Astrocyte of the cerebellum (primary cell): ENCODE measurements at places on chromosomes 4 and X.

GRCh38 chrX:12304261-12304660 lies 166.0 kb downstream of the FRMPD4 start:
- no peak for DNase-seq

GRCh38 chr4:43411226-43411625 lies 518.7 kb downstream of the GRXCR1 start:
- no peak for DNase-seq

- no peak for DNase-seq
Observed at GRCh38 chr4:25452081-25452480, 75.0 kb downstream of the ANAPC4 start.

DNA sequence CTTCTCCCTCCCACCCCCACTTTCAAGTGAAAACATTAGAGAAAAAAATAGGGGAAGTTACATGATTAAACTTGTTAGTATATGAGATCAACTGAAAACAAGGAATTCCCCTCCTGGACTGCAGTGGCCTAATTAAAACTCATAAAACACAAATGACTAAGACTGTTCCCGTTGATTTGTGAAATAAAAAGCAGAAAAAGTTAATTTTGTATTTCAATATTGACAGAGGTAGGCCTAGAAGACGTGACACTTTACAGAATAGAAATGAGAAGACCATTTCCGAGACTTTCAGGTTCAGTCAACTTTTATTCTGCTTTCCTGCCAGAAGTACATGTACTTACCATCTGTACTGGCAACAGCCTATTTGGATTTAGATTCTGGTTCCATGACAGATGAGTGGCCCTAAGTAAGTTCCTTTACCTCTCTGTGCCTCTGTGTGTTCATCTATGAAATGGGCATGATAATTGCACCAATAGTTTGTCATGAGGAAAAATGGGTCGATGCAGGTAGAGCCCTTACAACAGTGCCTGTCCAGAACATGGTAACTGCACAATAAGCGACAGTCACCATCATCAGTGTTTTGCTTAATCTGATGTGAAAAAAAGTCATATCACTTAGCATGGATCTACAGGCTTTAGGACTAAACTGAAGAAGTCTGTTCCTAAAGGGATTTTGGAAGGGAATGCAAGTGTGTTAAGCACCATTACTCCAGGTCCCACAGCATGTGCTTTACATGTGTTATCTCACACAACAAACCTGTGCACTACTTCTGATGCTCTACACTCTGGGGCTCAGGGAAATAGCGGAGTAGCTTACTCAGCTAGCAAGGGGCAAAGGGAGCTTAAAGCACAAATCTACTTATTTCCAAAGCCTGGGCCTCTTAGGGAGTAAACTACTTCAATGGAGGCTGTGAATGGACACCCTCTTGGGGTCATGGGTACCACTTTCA lies 562.3 kb upstream of the DIPK2B start:
- no peak for DNase-seq

- DNase-seq, result no peak
Observed at GRCh38 chr4:8345946-8346814, 76.6 kb downstream of the HTRA3 start.

- no peak for DNase-seq
Observed at GRCh38 chr4:7845493-7846128, 94.0 kb downstream of the AFAP1 start.

GRCh38 chrX:629230-630006 lies 1.2 kb upstream of the SHOX start:
- DNase-seq, result no peak

DNA sequence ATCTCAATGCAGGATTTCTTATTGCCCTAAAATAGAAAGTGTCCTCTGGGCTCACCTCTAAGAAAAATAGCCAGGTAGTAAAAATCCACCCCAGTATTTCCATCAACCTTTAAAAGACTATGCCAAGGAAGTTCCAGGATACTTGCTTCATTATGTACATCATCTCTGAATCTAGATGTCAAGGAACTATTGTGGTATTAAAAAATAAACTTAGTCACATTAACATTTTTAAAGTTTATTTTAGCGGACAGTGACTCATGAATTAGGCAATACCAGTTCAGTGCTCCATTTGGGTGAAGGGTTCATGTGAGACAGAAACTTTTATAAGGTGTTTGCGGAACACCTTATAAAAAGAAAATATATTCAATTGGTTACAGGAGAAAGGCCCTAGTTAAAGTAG lies 209.2 kb downstream of the ADAM29 start:
- peak; percentile 35 for DNase-seq

- no peak for DNase-seq
Observed at GRCh38 chr4:39451423-39452023, 7.2 kb downstream of the RPL9 start.

- peak; percentile 85 for DNase-seq
Observed at GRCh38 chr4:173424899-173425805, 26.2 kb upstream of the SCRG1 start.

GRCh38 chr4:20019310-20020015 lies 232.2 kb upstream of the SLIT2 start:
- DNase-seq, result no peak

DNA sequence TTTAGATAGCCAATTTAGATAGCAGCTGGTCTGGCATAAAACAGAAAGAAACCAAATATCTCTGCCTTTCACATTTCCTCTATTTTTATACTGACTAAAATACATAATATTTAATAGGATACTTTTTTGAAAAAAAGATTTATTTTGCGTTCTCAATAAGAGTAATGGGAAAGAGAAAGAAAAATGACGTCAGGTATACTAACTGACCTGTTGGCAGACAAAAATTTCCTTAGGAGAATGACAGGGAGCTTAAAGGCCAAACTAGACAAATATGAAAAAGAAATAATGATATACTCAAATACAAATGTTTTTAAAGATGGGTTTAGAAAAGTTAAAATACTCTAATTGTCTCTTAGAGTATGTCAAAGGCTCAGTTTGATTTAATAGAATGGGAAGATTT lies 309.4 kb upstream of the ADGRL3 start:
- DNase-seq, result no peak

DNA sequence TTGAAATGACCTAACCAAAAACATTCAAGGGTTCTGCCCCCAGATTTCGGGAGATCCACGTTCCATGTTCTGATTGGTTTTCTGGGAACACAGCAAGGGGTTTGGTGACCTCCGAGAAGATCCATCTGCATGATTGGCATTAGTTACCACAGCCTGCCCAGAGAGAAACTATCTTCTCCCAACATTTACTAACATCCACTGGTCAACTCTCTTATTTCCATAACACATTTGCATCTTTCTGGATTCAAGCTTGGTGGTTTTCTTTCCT lies 15.6 kb downstream of the SHOX start:
- no peak for DNase-seq

DNA sequence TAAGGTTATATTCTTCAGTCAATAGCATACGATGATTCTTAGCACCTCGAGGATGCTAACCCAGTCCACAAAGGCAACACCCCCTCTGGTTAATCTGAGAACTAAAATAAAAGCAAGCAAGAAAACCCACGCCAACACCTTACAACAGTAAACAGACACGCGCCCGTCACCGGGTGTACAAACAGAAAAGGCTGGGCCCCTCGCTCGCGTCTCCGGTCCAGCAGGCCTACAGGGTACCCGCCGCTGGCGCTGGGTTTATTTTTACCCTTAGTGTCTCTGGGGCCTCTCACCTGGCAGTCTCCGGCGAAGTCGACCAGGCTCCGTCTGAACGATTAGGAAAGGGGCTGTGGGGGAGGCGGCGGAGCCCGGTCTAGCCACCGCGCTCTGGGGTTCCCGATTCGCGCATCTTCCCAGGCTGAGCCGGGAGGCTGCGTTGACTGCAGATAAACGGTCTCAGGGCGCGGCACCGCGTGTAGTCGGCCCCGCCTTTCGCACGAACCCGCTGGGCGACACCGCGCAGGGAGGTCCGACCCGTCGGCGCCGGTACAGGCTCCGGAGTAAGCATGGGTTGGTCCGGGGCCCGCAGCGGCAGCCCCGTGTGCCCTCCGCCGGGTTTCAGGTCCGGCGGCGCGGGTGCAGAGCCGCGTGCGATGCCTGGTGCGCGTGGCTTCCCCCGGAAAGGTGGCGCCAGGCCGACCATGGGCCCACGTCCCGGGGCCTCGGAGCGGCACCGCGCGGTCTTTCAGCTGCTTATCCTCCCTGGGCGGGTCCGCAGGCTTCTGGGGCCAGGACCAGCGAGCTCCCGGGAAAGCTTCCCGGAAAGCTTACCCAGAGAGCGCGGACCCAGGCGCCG lies 441 bp downstream of the SLC9B2 start:
- no peak for DNase-seq

DNA sequence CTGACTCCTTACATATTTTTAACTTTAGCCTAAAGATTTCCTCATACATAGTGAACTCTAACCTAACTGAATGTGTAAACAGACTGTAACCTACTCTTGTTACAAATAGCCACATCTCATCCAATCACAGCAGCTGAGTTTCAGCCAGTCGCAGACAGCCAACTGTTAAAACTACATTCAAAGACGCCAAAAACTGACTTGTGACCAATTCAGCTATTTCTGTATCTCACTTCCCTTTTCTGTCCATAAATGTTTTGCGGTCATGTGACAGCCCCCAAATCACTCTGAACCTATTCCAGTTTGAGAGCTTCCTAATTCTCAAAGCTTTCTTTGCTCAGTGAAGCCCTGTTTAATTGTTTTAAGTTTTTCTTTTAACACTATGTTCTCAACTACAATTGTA lies 2731.9 kb downstream of the ARAP2 start:
- DNase-seq, result no peak

DNA sequence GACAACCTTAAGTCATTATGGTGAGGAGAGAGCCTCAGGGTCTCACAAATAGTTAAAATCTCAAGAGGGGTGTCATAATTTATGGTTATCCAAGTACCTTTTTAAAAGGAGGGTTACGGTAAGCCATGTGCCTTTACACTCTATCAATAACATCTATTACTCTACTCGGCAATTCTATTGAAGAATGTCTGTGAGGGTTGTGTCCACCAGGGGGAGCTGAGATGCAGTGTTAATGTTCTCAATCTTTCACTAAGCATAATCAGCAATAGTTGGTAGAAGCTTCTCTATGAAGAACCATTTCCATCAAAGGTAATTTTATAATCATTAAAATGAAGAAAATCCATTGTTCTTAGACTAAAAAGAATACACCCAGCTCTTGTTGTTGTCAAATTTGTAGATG lies 457.4 kb downstream of the CENPC start:
- DNase-seq, result no peak

- DNase-seq, result no peak
Observed at GRCh38 chr4:84644087-84644486, 61.2 kb downstream of the CDS1 start.

GRCh38 chrX:109890910-109891502 lies 111.9 kb upstream of the TMEM164 start:
- peak; percentile 34 for DNase-seq

DNA sequence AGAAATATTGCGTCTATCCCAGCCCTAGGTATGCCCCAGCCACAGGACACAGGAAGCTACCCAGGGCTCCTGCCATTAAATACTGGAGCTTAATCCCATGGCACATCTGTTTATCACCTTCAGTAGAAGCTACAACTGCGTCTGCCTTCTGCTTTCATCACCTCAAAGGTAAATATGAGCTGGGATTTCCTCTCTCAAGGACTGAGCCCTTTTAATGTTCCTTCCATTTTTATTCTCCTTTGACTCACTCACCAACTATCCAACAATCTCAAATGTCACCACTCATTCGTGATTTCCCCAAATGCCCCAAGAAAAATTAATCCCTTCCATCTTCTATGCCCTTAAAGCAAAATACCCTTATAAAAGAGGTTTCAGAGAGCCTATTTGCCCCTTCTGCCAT lies 1.8 kb upstream of the MID1 start:
- DNase-seq, result no peak

DNA sequence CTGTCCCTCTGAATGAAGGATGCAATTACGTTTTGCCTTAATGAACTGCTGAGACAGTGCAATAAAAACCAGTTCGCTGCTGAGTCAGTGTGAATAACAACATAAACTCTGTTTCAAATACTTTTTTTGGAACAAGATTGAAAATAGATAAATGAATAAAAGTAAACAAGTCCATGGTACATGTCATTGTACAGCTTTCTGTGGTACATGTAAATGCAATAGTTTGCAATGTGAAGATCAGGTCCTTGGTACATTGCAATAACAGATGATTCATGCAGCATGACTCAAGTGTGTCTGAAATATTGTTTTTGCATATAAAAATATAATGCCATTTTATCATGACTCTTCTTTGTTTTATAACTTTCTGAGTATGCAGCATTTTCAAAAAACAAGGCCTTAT lies 193.4 kb upstream of the PACRGL start:
- DNase-seq, result no peak

DNA sequence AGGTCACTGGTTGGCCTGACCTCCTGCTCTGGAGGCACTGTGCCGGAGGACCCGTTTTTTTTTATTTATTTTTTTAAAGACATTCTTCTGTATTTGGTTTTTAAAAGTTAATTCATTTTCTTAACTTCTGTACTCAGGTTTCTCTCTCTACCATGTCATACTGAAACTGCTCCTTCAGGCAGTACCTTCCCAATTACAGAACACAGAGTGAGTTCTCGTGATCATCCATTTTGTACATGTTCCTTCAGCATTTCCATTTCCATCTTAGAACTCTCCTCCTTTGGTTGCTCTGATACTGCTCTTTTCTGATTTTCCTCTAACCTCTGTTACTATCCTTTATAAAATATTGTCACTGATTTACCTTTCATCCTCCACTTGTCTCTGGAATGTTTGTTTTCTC lies 17.9 kb downstream of the UBE2K start:
- DNase-seq, result no peak

GRCh38 chr4:143224255-143224654 lies 39.5 kb downstream of the USP38 start:
- DNase-seq, result no peak
